ENCODE measurements at places on chromosomes 7 and 10.

DNA sequence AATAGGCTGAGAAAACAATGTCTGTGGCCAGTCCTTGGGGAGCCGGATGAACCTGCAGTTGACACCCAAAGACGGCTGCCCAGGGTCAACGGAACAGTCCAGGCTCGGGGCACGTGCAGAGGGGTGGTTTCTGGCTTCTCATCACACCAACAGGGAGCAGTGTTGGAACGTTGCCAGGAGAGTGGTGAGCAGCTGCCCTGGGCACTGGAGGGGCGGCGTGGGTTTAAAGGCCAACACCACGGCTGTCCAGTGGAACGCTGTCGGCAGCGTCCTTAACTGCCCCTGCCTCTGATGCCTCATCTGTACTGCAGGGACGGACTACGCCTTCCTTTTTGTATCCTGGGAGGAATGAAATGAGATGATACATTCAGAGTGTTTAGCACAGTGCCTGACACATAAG lies 19.8 kb downstream of the JCAD start:
- no peak for DNase-seq

GRCh38 chr7:28005847-28006231 lies 174.8 kb downstream of the JAZF1 start:
- DNase-seq: no peak

DNA sequence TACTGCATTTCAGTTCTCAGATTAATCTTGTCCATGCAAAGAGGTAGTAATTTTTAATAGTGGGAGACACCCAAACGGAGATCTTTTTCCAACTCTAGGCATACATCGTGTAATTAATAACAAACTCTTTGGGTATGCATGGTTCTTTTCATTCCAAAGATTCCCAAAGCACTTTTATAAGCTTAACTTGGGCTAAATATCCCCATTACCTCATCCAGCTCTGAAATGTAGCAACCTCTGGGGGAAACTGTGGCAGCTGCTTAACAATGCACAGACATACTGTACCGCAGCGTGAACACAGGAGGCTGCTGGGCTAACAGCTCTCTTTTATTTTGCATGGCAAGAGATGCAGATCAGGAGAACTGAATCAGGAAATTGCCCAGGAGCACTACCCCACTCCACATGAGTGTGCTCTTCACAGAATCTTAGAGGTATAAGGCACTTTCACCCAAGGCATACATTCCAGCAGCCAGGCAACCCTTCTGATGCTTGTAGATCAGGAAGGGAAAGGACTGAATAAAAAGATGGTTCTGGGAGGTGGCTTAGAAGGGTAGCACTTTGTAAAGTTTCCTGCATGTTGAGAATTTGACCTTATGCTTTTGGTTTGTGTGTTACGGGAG lies 114.4 kb upstream of the GLI3 start:
- no peak for DNase-seq

DNA sequence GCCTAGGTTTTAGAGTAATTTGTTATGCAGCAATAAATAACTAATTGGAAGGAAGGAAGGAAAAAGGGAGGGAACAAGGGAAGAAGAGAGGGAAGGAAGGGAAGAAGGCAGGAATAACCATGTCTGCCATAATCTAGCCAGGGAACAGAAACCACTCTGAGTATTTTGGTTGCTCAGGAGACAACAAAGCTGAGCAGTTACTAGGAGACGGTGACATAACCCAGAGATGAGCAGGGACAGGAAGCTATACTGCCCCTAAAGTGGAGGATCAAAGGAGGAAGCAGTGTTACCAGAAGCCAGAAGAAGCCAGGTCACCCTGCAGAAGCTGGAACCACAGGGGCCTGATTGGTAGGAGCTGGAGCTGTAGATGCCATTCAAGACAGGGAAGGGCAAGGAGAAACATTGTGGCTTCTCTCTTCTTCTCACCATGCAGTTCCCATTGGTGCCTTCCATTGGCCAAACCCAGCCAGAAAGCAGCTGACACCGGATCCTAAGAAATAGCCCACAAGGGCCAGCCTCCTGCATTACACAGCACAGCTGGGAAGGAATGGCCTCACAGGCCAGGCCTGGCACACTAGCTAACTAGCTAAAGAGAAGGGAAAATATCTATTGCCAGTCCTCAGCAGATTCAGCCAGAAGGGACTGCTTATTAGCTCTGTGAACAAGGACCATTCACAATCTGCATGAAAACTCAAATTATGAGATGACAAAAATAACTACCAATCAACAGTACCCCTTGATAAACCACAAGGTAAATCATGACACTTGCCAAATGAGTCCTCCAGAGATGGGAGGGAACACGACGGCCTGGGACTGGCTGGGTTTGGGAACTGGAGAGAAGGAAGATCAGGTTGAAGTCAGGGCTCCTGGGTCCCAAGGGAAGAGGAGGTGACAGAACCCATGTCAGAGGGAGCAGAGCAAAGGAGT lies 184.5 kb upstream of the NFE2L3 start:
- DNase-seq: no peak

Measured in stimulated activated CD4-positive, alpha-beta T cell treated with anti-CD3 and anti-CD28 coated beads, Interleukin-1b, Interleukin-23, amount 100 ng/mL, for 48 hours (primary cell).